ENCODE measurements at places on chromosomes 5 and 9.

DNA sequence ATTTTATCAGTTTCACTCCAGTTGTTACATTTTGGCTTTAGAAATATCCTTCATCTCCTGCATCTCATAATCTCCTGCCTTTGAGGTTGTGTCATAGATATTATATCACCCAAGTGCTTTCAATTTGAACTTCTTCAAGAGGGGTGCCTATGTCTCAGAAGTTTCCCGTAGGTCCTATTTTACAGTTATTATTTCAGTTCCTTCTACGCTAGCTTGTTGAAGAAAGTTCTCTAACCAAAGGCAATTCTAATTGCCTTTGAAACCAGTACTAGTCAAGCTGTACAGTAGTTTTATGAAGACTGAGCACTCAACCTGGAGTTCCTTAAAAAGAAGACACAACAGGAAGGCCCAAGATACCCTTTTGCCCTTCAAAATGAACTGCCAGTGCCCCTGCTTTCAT lies 116.4 kb downstream of the ZCCHC7 start:
- no peak for DNase-seq

DNA sequence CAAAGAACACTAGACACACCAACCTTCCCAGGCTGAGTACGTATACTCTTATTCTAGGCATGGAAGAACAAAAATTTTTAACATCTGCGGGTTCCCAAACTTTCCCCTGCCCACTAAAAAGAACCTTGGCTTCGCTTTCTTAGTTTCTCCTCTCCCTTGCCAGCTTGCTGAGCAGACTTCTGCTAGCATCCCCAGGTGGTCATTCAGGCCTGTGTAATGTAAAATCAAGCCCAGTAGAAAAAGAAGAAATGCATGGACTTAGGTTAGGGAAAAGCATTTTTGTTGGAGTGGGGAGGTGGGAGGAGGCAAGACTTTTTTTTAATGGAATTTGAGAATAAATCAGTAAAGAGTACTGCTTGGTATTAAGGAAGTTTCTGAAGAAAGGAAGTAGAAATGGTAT lies 331.0 kb upstream of the TLE4 start:
- no peak for DNase-seq

- DNase-seq: no peak
Observed at GRCh38 chr5:3226196-3226920, 369.3 kb upstream of the IRX1 start.

GRCh38 chr5:14199902-14200301 lies 56.8 kb downstream of the TRIO start:
- DNase-seq: no peak

DNA sequence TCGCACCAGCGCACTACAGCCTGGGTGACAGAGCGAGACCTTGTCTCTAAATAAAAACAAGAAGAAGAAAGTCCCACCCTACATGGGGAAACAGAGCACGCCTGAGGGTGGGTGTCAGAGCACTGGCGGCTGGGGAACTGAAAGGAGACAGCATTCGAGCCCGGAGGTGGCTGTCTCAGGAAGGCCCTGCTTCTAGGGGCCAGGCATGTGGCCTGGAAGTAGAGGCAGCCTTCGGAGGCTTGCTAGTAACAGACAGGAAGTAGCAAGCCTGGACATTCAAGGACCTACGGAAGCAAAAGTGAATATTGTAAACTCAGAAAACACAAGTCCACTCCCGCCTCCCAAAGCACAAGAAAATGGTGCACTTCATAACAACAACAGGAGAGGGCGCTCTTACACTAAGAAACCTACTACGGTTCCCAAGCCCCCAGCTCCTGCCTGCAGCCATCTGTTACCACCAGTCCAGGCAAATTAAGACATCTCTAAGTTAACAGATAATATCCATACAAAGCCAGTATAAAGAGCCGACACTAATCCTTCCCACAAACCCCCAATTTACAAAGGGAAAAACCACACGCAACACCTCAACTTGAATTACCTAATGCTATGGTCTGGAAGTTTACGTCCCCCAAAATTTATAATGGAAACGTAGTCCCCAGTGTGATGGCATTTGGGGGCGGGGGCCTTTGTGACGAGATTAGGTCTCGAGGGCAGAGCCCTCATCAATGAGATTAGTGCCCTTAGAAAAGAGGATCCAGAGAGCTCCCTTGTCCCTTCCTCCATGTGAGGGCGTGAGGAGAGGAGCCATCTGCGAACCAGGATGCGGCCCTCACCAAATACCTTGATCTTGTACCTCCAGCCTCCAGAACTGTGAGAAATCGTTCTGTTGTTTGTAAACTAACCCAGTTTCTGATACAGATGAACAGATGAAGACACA lies 7.7 kb downstream of the RASGEF1C start:
- DNase-seq: no peak

Data from DMS79 treated with DMSO at 0.1 percent for 48 hours (cell line).